SIG-M5 (cell line): ENCODE measurements at places on chromosomes 1 and 21.
A peak's percentile ranks its signal among the peaks of the same experiment; 100 is the strongest.

DNA sequence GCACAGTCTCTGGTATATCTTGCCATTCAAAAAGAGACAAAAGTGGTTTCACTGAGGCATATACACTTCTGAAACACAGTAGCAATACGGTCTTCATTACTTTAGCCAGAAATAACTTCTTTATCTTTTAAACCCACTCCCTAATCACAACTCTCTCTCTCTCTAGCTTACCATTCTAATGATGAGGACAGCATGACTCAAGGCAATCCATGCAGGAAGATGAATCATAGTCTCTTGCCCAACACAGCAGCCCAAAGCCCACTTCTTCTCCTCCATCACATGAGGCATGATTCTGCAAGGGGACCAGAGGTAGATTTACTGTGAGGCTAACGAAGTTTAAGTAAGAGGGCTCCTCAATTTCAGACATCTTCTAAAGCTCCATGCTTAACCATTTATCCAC, 285.0 kb upstream of the NR5A2 start:
- peak; percentile 50 for DNase-seq

DNA sequence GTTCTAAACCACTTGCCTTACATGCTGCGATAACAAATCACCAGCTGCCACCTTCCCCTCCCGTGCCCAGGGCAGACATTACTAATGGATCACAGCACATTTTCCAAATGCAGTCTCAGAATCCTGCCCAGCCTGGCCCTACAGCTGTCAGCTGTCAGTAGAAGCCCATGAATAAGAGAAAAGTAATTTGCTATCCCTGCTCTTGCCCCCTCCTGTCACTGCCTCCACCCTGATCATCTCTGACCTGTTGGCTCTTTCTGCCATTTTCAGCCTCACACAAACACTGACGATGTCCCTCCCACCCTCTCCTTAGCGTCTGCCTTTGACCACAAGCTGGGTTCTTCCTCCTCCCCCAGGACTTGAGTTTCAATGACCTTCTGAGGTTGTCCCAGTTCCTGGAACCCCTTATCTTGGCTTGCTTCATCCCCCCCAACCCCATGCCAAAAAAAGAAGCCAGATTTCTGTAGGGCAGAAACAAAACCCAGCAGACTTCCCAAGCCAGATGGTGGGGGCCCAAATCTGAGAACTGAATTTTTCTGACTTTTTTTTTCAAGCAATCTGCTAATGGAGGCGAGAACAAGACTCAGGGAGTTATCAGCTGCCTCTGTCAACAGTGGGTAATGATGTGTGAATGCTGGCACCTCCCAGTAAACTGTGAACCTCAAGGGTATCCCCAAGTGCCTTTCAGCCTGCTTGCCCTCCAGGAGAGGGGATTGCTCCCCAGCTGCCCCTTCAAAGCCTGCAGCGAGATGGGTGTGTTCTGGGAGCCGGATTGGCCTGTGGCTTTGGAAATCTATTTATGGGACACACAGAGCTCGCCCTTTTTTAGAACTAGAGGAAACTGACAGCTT, 216.5 kb upstream of the VAMP3 start:
- DNase-seq = no peak

DNA sequence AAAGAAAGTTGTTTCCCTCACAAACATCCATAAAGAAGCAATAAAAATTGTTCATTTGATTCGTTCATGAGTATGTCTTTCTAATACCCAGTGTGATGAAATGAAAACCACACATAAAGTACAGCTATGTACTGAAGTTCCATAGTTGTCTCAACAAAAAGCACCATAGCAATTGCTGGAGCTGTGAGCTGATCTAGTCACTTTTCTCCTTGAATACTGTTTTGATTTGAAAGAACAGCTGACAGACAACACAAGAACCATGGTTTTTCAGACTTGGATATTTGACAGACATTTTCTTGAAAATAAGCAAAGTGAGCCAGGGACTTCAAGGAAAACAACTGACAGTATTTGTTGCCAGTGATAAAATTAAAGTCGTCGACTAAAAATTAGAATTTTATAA, 237.1 kb upstream of the PLD5 start:
- no peak for DNase-seq

- DNase-seq = no peak
Observed at GRCh38 chr1:151994956-151995355, 1.3 kb upstream of the S100A10 start.

GRCh38 chr1:203187304-203187685, 791 bp upstream of the CHI3L1 start:
- no peak for DNase-seq

DNA sequence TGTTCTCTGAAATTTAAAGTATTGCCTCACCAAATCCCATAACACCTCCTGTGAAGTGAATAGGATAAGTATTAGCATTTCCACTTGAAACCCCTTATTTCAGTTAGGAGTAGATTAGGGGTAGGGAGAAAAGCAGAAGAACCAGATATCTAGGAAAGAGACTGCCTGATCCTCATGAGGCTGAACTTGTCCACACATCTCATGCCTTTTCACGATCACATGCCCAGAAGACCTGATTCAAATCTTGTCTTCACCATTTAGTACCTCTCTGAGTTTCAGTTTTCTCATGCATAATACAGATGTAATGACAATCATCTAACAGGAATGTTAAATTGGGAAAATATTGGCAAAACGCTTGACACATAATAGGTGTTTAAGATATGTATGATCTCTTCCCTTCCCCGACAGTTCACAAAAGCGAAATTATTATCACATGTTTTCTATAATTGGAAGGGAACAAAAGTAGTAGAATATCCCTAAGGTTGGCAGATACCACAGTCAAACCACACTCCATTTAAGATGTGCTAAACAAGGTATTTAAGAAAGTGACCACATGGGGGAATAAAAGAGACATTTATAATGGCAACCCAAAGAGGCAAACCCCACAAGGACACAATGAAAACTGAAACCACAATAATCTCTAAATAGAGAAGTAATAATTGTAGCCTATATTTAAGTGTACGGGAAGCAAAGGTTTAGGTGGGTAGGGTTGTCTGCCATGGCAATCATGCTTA, 25.2 kb downstream of the GFI1 start:
- DNase-seq = peak; percentile 37

DNA sequence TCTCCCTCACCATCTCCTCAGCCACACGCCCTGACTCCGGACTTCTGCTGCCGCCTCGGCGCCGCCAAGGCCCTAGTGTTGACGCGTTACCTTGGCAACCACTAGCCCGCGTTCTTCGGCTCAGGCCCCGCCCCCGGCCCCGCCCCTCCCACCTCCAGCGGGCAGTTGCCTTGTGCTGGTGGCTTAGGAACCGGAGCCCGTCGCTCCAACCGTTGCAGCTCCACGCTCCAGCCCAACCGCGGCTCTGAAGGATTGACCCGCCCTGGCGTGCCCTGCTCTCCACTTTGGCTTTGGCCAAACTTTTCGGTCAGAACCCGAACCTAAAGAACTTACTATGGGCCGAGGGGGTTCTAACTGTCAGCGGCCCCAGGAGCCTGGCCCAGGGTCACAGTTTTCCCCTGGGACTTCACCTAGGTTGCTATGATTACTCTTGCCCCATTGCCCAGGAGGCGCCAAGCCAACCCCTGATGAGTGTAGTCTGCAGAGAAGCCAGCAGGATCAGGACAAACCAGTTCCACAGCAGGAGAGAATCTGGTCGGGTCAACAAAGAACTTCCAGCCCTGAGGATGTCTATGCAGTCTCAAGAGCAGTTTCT, at the start of gene CFAP45:
TSS of gene CFAP45 (minus strand) at position 80 of the 595 bp plus-strand sequence. CDS start at position 13, 67 bp downstream.
- no peak for DNase-seq

- DNase-seq = no peak
Observed at GRCh38 chr1:201214886-201215285, 24.3 kb downstream of the IGFN1 start.

- no peak for DNase-seq
Observed at GRCh38 chr1:45412899-45413298, 72.7 kb upstream of the MUTYH start.

DNA sequence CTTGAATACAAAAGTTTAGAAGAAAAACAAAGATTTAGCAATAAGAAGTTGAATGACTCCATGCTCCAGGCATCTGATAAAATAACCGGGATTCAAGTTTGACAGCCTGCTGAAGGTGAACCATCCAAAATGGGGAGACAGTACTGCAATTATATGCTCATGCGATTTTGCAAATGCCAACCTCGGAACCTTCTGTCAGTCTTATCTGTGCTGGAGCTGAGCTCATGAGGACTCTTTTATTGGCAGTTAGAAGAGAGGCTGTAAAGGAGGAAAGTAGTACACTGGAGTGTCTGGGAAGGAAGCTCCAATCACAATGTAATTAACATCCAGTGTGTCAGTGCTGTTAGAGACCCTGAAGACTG, 170.0 kb downstream of the GALNT2 start:
- no peak for DNase-seq

- DNase-seq = no peak
Observed at GRCh38 chr1:222613627-222614026, 4.3 kb upstream of the MIA3 start.

GRCh38 chr21:26453267-26453666, 119.8 kb downstream of the CYYR1 start:
- DNase-seq = no peak

DNA sequence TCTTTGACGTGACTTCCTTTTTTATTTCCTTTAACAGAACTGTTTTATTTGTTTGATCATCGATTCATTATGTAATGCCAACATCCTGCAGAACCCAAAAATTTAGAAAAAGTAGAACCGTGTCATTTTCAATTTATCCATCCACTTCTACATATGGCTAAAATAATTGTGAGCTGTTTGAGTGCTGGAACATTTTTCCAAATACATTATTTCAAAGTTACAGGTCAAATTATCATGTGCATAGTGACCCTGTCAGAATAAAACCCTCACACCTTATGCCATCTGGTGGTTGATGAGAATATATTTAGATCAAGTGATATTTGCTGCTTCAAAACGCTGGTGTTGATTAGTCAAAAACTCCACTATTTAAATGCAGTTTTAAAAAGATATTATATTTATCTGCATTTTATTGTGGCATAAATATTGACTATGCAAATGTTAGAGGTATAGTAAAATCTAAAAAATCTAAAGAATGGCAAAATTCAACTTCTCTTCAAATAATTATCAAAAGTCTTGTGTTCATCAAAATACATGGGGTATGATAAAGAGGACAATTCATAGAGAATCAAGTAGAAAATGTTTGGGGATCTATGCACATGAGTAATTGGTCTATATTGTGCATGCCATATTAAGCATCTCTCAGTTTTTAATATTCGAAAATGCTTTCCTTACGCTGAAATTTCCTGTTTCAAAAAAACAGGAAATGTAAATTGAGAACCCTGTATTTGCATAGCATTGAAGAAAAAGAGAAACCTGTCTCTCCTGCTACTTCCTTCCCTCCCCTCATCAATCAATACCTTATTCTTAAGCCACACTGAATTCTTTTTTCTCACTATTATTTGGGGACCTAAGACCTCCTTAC, 39.7 kb downstream of the UBE2U start:
- no peak for DNase-seq

DNA sequence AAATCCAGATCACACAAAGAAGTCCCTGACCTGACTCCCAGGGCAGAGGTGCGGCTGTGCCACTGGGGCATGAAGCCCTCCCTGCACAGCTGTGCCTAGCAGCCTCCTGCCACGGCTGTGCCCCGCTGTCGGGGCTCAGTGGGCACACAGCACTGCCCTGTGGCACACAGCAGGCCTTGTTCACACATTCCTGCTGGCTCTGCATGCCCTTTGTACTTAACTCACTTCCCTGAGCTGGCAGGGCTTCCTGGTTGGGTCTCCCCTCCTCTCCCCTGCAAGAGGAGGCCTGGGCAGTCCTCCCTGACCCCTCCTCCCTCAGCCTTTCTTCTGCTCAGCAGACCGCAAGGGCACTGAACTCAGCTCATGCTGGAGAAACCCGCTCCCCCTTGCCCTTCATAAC, 14.8 kb downstream of the LHX4 start:
- no peak for DNase-seq

GRCh38 chr21:26769613-26770188, 75.5 kb downstream of the ADAMTS1 start:
- DNase-seq = no peak

DNA sequence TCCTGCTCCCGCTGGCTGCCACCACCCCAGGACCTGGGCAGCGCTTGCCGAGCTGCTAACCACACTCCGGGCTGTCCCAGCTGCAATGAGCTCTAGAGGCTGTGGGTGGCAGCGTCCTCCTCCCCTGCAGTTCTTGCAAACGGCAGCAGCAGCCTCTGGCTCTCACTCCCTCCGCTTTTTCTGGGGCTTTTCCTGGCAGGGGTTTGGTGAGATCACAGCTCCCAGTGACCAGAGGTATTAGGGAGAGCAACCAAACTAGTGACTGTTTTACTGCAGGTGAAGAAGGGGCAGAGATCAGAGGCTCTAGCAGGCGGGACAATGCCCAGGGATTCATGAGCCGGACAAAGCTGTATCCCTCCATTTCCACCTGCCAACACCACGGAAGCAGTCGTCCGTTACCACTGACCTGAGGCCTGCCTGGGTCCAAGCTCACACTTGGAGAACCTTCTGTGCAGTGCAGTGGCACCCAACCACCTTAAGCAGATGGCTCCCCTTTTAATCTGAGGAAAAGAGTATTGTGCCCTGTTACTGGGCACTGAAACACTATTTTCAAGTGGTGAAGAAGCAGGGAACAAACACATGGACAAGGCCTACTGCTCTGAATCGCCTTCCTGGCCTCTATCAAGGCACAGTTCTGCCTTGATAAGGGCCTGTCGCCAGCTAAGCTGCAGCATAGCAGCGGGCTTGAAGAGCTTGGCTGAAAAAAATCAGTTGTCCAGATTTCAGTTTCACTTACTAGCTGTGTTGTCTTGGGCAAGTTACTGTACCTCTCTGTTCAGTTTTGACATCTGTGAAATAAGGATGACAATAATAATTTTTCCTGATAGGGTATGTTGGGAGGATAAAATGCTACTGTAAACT, at the start of gene F5:
TSS of gene F5 (minus strand) at position 87 of the 861 bp plus-strand sequence. CDS start 95 bp downstream, outside the sequence.
- no peak for DNase-seq

GRCh38 chr1:228455715-228456114, 31.5 kb upstream of the RNF187 start:
- no peak for DNase-seq

- no peak for DNase-seq
Observed at GRCh38 chr1:202638019-202638700, 72.1 kb downstream of the SYT2 start.

- DNase-seq = no peak
Observed at GRCh38 chr1:66244429-66244828, 289.5 kb upstream of the SGIP1 start.
